Right renal pelvis (tissue), 4 donors: ENCODE measurements at places on chromosomes 16 and 17.

- no peak for DNase-seq
These were observed 25.5 kb upstream of the CDH1 start for GRCh38 chr16:68711421-68712139.

- no peak for DNase-seq
These were observed 5.8 kb upstream of the SOCS3 start for GRCh38 chr17:78365561-78366108.

GRCh38 chr17:41965694-41966462, 717 bp upstream of the CNP start:
- DNase-seq, result no peak

GRCh38 chr17:44780161-44780560, 21.4 kb downstream of the ADAM11 start:
- DNase-seq, result no peak

GRCh38 chr17:59845595-59846393, 46.9 kb downstream of the TUBD1 start:
- no peak for DNase-seq

GRCh38 chr17:46877466-46877865, 26.1 kb downstream of the WNT9B start:
- no peak for DNase-seq

- DNase-seq, result no peak
These were observed 996 bp downstream of the TNFSF13 start for GRCh38 chr17:7559320-7560171.

GRCh38 chr17:80428796-80429195, 13.8 kb downstream of the ENDOV start:
- DNase-seq, result no peak

DNA sequence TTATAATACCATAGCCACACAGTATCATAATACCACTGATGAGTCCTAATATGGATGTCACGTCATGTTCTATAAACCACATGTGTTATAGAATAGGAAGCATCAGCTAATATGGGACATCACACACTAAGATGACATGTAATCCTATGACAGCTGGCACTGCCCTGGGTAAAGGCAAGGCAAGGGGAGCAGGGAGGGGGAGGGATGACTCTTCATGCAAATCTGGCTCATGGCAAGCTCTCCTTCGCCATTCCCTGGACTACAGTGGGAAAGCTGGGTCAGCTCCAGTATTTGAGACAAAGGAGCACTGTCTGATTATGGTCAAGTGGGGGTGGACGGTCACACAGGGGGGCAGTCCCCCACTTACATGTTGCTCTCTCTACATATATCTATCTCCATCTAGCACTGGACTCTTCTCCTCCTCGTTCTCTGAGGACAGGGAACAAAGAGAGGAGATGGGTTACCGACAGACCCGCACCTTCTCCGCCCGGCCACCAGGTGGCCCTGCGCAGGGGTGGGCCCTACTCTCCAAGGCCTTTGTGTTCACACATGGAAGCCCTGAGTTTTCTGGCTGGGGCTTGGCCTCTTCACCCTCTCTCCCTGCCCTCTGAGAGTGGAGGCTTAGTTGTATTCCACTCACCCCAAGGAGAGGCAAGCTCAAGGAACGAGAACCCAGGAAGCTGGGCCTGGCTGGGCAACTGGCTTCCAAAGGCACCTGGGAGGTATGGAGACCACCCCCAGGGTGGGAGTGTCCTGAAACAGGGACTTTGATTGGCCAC, 23.4 kb upstream of the MPO start:
- DNase-seq, result no peak

- no peak for DNase-seq
These were observed 154.2 kb upstream of the IRX6 start for GRCh38 chr16:55169780-55170179.

DNA sequence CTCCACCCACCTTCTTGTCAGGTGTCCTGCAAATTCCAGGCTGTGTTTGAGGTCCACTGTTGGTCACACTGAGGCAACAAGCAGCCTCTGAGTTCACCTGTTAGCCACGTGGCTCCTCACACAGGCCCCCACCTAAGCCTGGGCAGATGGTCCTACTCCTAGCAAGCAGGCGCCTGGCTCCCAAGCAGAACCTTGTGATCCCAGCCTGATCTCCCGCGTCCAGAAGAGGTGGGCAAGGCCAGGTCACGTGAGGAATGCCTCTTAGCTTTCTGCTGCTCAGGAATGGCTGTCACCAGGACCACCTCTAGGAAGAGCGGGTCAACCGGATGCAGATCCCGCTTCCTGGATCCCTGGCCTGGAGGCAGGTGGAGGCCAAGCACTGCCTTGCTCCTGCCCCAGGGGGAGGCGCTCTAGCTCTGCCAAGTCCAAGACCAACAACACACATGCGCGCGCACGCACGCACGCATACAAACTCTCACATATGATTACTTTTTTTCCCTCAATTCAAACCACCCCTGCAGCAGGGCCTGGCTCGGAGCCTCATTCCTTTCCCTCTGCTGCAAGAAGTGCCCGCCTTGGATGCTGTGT, 9.5 kb downstream of the CYB561 start:
- DNase-seq, result no peak

GRCh38 chr17:55576996-55577586, 65.8 kb upstream of the SMIM36 start:
- DNase-seq, result no peak

DNA sequence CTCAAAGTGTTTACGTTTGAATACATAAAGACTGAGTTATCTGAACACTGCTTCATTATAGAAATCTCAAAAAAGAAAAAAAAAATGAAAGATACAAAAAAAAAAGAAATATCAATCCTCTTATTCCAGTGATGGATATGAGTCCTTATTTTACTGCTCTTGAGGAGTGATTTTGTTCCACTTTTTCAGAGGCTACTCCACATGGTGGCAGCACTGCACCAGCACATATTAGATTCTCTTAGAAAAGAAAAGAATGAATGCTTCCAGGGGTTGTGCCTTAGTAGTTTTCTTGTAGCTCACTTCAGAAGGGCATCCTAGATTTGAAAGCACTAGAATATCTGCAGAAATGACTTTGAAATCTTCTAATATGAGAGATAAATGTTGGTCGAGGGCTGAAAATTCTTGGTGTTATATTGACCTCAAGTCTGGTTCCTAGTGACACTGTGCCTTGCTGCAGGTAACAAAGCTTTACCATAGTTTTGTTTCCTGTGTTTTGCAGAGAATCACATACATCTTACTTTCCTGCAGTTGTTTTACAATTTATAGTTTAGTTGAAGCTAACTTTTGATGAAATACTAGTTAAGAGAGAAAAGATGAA, 25.9 kb downstream of the AP2B1 start:
- peak; percentile 35 for DNase-seq

- peak; percentile 69 for DNase-seq
These were observed 355.3 kb downstream of the TOX3 start for GRCh38 chr16:52191531-52192134.

GRCh38 chr17:29722411-29723198, 99.9 kb upstream of the CORO6 start:
- no peak for DNase-seq

- no peak for DNase-seq
These were observed 232.3 kb upstream of the NLRP1 start for GRCh38 chr17:5816491-5817070.

GRCh38 chr17:78694805-78695531, 87.1 kb downstream of the CYTH1 start:
- no peak for DNase-seq

- no peak for DNase-seq
These were observed 26.8 kb downstream of the LITAFD start for GRCh38 chr16:8908810-8909468.

DNA sequence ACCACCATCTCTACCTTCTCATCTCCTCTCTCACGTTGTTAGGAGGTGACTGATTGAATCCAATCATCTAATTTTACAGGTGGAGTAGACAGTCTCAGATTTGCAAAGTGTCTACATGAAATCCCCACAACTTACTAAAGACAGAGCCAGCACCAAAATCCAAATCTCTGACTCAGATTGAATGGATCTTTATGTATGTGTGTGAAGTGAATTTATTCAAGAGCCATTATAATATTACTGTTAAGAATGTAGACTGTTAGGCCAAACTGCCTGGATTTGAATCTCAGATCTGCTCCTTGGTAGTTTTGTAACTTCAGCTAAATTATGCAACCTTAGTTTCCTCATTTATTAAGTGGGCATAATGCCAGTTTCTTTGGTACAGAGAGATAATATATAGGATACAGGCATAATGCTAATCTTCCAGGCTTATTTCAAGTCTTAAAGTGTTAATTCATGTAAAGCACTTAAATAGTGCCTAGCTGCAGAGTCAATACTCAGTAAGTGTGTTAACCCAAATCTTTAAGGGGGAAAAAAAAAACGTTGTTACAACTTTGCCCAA, 12.7 kb downstream of the CNEP1R1 start:
- no peak for DNase-seq
